AML-193 (cell line): ENCODE measurements at places on chromosomes 12 and 14.

DNA sequence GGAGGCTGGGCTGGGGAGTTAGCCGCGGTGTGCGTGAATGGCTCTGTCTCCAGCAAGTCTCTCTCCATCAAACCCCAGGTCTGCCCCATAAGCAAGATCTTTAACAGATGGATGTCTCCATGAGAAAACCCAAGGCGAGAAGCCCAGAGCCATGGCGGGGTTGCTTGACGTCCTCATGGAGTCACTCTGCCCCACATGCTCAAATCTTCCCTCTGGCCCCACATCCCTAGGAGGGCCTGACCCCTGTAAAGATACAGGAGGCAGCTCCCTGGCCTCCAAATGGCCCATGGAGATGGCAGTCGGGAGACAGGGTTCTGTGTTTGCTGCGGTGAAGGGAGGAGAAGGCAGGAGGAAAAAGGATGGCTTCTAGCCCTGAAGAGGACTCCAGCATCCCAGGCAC, 49.3 kb downstream of the C14orf132 start:
- no peak for DNase-seq

- DNase-seq = no peak
Observed at GRCh38 chr12:47551426-47551851, 154.4 kb downstream of the RPAP3 start.

GRCh38 chr12:39032448-39032847, 127.1 kb upstream of the CPNE8 start:
- DNase-seq = no peak

DNA sequence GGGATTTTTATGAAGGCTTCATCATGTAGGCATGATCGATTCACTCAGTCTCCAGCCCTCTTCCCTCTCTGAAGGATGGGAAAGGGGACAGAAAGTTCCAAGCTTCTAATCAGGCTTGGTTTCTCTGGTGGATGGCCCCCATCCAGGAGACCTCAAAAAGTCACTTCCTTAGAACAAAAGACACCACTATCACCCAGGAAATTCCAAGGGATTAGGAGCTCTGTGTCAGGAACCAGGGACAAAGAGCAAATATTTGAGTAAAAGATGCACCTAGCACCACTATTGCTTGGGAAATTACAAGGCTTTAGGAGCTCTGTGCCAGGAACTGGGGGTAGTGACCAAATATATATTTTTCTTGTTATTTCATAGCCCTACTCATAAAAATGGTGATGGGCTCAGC, 33.6 kb upstream of the TMX1 start:
- DNase-seq = no peak

GRCh38 chr14:65961004-65961403, 525.2 kb upstream of the CCDC196 start:
- DNase-seq = peak; percentile 12
